ENCODE measurements at places on chromosomes 7 and 10. TPM values are rescaled to one million over a fixed set of nuclear protein-coding genes. Genes with fewer than 3 reads are reported as not detected.

The VAX1 gene
- total RNA-seq = not detected

The AKR1C8 gene
- not detected for total RNA-seq

The ZNF736 gene
- total RNA-seq = 28.7 TPM

The HOGA1 gene
- total RNA-seq = not detected

The LLCFC1 gene
- not detected for total RNA-seq

The MMRN2 gene
- not detected for total RNA-seq

The ARMS2 gene
- not detected for total RNA-seq

The CPA2 gene
- not detected for total RNA-seq

DNA sequence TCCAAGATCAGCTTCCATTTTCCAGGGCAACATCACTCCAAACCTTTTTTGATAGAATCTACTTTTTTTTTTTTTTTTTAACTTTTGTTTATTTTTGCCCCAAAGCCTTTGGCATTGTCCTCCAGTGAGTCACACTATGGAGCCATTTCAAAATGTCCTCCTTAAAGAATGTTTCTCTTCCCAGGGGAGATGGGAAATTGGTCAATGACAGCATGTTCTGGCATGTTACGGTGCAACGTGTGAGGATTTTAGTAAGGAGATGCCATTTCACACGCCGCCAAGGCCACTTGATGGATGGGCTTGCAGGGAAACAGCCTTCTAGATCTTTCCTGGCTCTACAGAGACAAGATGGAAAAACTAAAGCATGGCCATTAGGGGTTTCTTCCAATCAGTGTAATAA, 30.7 kb upstream of the TRIL start:
- H3K27ac ChIP-seq = no peak overlapping the region
- H3K4me1 ChIP-seq = no peaks in the 10 kb centered on the region
- H3K4me3 ChIP-seq = no peak overlapping the region
- no peak for DNase-seq
- peaks cover 22% of the 10 kb centered on the region for H3K27me3 ChIP-seq

- no peaks in the 10 kb centered on the region for H3K27me3 ChIP-seq
- peaks cover 5% of the 10 kb centered on the region for H3K4me1 ChIP-seq
- H3K36me3 ChIP-seq = no peaks in the 10 kb centered on the region
- no peak overlapping the region for H3K4me3 ChIP-seq
- no peak for DNase-seq
Observed at GRCh38 chr7:113282875-113283274, 164.5 kb upstream of the SMIM30 start.

- H3K36me3 ChIP-seq = no peaks in the 10 kb centered on the region
- no peak overlapping the region for H3K4me3 ChIP-seq
- H3K27me3 ChIP-seq = no peaks in the 10 kb centered on the region
- no peak overlapping the region for H3K27ac ChIP-seq
- no peak for DNase-seq
Observed at GRCh38 chr10:125538947-125539731, 143.8 kb downstream of the TEX36 start.

DNA sequence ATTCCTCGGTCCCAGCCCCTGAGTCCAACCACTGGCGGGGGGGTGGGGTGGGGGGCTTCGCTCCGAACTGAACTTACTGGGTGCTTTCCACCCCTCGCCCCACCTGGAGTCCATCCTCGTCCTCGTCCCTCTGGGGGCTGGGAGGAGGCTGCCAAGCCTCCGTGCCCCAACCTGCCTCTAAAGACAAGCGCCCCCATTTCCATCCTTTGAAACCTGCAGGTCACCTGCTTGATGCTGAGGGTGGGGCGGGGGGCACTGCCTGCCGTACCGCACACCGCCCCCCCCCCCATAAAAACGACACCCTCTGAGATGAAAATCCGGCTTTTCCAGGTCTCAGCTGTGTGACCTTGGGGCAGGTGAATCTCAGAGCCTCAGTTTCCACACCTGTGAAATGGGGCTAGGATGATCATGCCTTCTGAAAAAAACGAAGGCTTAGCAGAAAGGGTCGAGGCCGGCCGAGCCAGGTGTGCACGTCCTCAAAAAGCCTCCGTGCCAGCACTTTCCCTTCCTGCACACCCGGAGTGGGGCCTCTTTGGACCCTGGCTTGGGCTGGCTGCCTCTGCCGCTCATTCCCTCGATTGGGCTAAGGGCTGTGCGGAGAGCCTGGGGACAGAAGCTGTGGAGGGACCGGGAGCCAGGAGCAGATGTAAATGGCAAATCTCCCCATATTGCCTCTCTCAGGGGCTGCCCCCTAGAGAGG, 967 bp downstream of the ELFN1 start:
- peaks cover 2% of the 10 kb centered on the region for H3K4me1 ChIP-seq
- no peaks in the 10 kb centered on the region for H3K36me3 ChIP-seq

GRCh38 chr10:78690354-78691111, 378.2 kb upstream of the ZMIZ1 start:
- H3K27me3 ChIP-seq = no peaks in the 10 kb centered on the region
- no peak for DNase-seq
- H3K4me1 ChIP-seq = no peaks in the 10 kb centered on the region
- H3K27ac ChIP-seq = no peak overlapping the region

DNA sequence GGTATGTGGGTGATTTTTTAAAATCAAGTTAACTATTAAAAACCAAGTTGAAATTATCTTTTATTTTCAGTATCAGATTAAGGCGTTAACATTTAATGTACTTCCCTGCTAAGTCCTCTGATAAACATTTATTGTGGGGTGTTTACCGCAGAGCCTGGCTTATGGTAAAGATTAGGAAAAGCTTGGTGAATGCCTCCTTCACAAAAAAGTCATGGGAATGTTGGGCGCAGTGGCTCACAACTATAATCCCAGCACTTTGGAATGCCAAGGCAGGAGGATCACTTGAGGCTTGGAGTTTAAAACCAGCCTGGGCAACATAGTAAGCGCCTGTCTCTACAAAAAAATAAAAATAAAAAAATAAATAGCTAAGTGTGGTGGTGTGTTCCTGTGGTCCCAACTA, 53.3 kb downstream of the WAC start:
- no peaks in the 10 kb centered on the region for H3K27me3 ChIP-seq
- H3K27ac ChIP-seq = no peak overlapping the region
- H3K36me3 ChIP-seq = peaks cover 56% of the 10 kb centered on the region

- no peaks in the 10 kb centered on the region for H3K4me1 ChIP-seq
- no peaks in the 10 kb centered on the region for H3K36me3 ChIP-seq
- no peak overlapping the region for H3K4me3 ChIP-seq
Observed at GRCh38 chr10:52525761-52526160, 211.7 kb downstream of the DKK1 start.

- peaks cover 11% of the 10 kb centered on the region for H3K4me1 ChIP-seq
- no peak overlapping the region for H3K27ac ChIP-seq
- DNase-seq = no peak
- H3K36me3 ChIP-seq = no peaks in the 10 kb centered on the region
- H3K27me3 ChIP-seq = peaks cover 54% of the 10 kb centered on the region
- no peak overlapping the region for H3K4me3 ChIP-seq
Observed at GRCh38 chr7:113084496-113085172, 2.0 kb downstream of the GPR85 start.

GRCh38 chr7:80636709-80637108, 1.7 kb upstream of the CD36 start:
- no peak overlapping the region for H3K4me3 ChIP-seq
- no peak for DNase-seq
- H3K36me3 ChIP-seq = no peaks in the 10 kb centered on the region
- H3K4me1 ChIP-seq = no peaks in the 10 kb centered on the region
- no peaks in the 10 kb centered on the region for H3K27me3 ChIP-seq

DNA sequence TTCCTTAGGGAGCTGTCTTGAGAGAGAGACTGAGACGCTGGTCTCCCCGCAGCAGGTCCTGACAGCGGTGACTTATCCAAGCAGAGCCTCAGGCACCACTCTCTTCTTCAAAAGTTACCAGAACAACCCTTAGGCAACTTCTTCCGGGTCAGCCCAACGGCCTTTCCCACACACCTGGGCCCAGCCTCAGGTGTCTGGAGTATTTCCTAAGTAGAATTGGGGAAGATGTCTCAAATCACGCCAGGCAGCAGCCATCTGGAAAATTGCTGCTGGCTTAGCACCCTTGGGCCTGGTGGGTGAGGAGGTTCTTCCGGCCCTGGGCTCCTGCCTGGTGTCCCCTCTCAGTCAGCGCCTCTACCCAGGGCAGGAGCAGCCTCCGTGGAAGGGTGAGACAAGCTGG, 80.4 kb upstream of the ANLN start:
- H3K36me3 ChIP-seq = no peaks in the 10 kb centered on the region
- no peaks in the 10 kb centered on the region for H3K4me1 ChIP-seq
- no peak overlapping the region for H3K27ac ChIP-seq
- no peak overlapping the region for H3K4me3 ChIP-seq
- peak; percentile 25 for DNase-seq

- peaks cover 3% of the 10 kb centered on the region for H3K4me1 ChIP-seq
- H3K4me3 ChIP-seq = no peak overlapping the region
- peaks cover 7% of the 10 kb centered on the region for H3K27me3 ChIP-seq
- H3K27ac ChIP-seq = no peak overlapping the region
- no peaks in the 10 kb centered on the region for H3K36me3 ChIP-seq
- no peak for DNase-seq
Observed at GRCh38 chr10:103575416-103576075, 82.0 kb downstream of the NEURL1 start.

- no peaks in the 10 kb centered on the region for H3K27me3 ChIP-seq
- H3K4me3 ChIP-seq = no peak overlapping the region
- no peaks in the 10 kb centered on the region for H3K4me1 ChIP-seq
- H3K36me3 ChIP-seq = no peaks in the 10 kb centered on the region
- DNase-seq = no peak
Observed at GRCh38 chr10:121096617-121097431, 245.7 kb downstream of the WDR11 start.

DNA sequence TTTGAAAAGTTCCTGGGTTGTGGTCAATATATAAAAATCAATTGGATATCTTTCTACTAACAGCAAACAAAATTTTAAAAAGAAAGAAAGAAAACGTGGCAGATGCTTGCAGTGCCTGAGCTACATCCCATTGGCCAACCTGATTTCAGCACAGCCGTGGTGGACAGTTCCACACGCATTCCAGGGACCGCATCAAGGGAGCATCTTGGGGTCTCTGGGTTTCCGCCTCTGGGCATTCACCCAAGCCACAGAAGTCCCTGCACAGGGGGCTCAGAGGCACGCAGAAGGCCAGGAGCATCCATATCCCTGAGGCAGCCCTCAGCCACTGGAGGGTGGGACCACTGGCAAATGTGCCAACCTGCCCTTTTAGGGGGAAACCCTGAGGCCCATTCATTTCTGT, 254.5 kb upstream of the RNF32 start:
- H3K27me3 ChIP-seq = no peaks in the 10 kb centered on the region
- H3K27ac ChIP-seq = no peak overlapping the region
- no peak for DNase-seq
- H3K4me1 ChIP-seq = no peaks in the 10 kb centered on the region

DNA sequence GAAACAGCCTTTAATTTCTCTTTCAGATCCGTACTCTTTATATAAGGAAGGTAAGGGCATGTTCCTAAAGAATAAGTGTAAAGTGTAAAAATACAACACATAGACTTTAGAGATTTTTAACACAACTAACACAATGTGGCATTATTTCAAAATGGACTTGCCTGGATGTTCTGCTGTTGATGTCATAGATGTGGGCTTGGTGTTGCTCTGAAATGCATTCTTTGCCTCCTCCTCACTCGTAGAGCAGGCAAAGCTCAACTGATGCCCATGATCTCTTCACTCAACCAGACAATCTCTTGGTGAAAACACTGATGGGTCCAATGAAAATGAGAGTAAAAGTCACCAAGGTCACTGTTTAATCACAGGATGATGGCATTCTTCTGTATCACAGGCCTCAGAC, 174.2 kb upstream of the TCERG1L start:
- no peak overlapping the region for H3K4me3 ChIP-seq
- no peak for DNase-seq
- H3K36me3 ChIP-seq = no peaks in the 10 kb centered on the region
- H3K27me3 ChIP-seq = no peaks in the 10 kb centered on the region
- no peak overlapping the region for H3K27ac ChIP-seq

DNA sequence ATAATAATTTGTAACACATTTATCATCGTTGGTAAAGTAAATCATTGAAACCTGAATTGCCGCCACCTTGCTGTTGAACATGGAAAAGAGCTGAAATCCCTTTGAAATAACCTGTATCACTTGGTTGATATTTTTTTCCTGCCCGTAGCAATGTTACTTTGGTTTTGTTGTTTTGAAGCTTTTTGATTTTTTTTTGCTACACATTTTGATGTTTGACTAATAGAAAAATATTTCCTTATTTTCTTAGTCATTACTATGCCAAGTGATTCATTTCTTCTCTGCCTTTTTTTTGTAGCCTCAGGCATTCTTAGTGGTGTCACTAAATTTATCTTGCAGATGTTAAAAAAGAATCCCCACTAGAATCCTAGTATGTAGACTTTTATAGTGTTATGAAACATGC, 235.1 kb upstream of the MEOX2 start:
- no peaks in the 10 kb centered on the region for H3K4me1 ChIP-seq

DNA sequence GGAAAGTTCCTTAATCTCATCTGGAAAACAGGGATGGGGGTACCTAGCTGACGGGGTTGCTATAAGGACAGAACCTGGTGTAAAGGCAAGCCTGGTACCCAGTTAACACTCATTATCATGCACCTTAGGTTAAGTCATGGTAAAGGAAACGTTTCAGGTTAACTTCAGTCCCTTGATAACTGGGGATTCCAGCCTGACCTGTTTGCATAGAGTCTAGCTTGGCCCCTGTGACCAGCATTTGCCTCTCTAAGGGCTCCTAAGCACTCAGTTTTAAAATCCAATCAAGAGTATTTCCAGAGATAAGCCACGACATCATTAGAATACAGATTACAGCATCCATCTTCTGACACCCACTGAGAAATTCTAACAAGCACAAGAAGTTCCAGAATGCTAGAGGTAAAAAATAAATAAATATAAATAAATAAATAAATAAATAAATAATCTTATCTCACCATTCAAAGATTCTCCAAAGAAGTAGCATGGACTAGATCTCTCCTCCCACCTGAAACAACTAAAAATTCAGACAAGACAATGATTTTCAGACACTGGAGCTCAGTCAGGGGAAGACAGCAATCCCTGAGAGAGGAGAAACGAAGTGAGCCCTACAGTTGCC, 184.6 kb downstream of the KCNMA1 start:
- H3K27ac ChIP-seq = no peak overlapping the region
- H3K36me3 ChIP-seq = no peaks in the 10 kb centered on the region
- peaks cover 4% of the 10 kb centered on the region for H3K27me3 ChIP-seq
- no peak for DNase-seq
